NCI-H524 (cell line): ENCODE measurements at places on chromosomes 11 and 22.

DNA sequence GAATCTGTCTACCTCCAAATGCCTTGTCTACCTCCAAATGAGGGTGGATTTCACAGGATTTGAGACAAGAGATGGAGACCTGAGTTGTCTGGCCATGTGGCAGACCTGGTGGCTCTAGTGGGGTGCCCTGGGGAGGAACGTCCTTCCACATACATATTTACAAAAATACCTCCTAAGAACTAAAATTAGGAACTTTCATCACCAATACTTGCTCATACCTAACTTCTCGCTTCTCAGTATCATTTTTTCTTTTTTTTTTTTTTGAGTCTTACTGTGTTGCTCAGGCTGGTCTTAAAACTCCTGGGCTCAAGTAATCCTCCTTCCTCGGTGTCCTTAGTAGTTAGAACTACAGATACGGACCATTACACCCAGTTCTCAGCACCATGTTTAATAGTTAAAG, 117.9 kb downstream of the MED15 start:
- no peak for DNase-seq

DNA sequence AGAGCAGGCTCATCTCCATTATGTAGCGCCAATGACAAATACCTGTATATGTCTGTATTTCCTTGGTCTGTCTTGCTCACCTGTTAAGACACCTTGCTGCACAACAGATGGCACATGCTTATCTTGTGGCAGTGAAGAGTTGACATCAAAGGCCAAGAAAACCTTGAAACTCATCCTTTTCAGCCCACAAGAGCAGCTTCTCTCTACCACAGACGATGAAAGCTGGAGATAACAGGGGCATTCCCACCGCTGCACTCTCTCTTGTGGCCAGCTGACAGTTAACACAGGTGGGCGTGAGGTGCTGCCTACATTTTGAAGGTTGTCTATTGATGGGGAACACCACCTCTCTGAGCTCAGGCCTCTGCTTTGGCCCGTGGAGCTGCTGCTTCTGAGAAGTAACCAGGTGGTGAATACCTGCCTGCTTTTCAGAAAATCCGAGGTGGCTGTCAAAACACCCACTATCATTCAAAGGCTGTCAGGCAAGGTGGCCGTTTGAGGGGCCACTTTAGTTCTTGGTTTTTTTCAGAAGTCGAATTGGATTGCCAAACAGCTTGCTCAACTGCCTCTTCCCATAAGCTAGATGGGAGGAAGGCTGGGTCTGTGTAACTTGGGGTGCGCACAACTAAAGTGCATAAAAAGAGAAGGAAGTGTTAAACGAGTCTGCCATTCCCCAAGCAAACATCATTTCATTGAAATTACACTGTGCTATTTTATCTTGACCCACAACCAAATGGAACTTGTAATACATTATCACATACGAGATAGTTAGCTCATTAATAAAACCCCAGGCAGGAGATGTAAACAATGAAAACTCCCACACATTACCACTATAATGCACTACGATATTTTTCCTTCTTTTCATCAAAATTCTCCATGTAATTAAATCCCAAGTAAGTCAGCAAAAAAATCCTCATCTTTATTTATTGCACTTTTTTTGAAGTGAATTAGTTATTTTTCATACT, 87.1 kb upstream of the RAG2 start:
- DNase-seq, result no peak

GRCh38 chr11:102186551-102187191, 76.4 kb downstream of the YAP1 start:
- DNase-seq, result no peak

GRCh38 chr22:49768951-49769690, 58.6 kb downstream of the BRD1 start:
- peak; percentile 20 for DNase-seq

GRCh38 chr11:24171869-24172268, 325.0 kb upstream of the LUZP2 start:
- DNase-seq, result no peak

- peak; percentile 22 for DNase-seq
Observed at GRCh38 chr11:132125988-132126871, 755.8 kb downstream of the NTM start.

DNA sequence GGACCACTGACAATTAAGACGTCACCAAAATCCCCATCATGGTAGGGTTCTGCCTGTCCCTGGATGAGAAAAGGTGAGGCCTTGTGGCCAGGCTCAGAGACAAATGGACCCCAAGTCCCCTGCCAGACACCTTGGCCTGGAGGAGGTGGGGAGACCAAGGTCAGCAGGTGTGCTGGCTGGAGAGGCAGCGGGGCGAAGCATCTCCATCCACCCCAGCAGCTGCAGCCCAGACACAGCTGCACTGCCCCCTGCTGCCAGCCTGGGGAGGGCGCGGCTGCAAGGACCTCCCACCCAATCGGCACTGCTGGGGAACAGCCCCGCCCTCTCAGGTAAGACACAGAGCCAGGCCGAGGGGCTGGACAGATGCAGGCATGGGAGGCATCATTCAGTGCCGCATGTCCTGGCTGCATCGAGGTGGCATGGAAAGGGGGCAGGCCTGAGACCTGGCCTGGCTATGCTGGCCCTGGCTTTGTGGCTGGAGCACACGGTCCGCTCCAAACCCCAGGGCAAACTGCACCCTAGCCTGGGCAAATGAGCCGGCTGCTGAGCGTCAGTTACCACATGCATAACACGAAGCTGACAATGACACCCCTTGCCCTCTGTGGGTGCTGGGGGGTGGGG, 12.2 kb upstream of the MFNG start:
- DNase-seq, result peak; percentile 25

DNA sequence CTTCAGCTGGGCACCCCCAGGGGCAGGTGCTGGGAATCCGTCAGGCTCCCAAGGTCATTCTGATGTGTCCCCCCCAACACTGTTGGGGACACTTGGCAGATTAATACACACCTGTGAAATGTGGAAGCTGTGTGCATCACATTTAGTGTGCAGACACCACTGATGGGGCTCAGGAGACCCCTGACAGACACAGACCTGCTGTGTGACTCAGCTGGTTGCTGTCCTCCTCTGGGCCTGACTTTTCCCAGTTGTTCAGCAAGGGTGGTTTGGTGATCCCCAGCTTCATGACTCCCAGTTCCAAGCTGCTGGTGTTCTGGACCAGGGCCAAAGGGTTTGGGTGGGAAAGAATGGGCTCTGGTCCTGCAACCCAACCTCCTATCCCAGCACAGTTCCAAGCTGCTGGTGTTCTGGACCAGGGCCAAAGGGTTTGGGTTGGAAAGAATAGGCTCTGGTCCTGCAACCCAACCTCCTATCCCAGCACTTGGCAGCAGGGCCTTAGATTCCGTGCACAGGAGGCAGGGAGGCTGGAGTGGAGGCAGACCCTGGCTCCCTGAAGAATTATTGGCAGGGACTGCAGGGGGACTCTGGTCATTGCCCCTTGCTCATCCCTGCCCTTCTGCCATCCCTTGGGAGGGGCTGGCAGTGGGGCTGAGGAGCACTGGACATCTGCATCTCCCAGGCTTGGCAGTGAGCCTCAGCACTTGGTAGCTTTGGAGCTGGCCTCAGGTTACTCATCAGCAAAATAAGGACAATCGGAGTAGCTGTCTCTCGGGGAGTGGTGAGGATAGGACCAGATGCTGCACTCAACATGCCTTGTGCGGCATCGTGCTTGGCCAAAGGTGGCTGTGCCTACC, 8.4 kb upstream of the OMP start:
- DNase-seq, result peak; percentile 23

DNA sequence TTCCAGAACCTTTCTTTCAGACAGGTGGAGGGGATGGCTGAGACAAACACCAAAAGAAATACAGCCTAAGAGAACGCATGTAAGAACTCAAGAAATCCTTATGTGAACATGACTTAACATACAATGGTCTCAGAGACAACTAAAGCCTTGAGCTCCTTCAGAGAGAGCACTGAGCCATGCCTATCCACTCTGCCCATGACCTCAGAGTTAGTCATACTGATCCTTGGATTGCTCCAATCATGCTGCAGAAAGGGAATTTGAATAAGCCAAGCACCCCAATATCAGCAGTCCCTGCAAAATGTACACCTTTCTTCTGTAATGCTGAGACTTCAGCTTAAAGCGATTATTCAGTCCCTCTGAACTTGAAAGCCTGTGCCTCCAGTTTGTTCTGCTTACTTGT, 43.2 kb upstream of the CHKA start:
- no peak for DNase-seq

GRCh38 chr22:46815132-46815531, 52.7 kb downstream of the TBC1D22A start:
- DNase-seq, result no peak

GRCh38 chr11:117604336-117604995, 192.6 kb downstream of the DSCAML1 start:
- no peak for DNase-seq

DNA sequence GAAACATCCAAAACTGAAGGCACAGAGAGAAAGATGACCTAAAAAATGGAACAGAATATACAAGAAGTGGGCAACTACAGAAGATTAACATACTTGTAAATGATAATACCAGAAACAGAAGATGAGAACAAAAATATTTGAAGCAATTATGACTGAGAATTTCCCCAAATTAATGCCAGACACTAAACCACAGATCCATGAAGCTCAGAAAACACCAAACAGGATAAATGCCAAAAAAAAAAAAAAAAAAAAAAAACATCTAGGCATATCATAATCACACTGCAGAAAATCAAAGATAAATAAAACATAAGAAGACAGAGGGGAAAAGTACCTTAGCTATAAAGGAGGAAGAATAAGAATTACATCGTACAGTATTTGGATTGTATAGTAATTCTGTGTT, 65.3 kb downstream of the JAM3 start:
- DNase-seq, result no peak

DNA sequence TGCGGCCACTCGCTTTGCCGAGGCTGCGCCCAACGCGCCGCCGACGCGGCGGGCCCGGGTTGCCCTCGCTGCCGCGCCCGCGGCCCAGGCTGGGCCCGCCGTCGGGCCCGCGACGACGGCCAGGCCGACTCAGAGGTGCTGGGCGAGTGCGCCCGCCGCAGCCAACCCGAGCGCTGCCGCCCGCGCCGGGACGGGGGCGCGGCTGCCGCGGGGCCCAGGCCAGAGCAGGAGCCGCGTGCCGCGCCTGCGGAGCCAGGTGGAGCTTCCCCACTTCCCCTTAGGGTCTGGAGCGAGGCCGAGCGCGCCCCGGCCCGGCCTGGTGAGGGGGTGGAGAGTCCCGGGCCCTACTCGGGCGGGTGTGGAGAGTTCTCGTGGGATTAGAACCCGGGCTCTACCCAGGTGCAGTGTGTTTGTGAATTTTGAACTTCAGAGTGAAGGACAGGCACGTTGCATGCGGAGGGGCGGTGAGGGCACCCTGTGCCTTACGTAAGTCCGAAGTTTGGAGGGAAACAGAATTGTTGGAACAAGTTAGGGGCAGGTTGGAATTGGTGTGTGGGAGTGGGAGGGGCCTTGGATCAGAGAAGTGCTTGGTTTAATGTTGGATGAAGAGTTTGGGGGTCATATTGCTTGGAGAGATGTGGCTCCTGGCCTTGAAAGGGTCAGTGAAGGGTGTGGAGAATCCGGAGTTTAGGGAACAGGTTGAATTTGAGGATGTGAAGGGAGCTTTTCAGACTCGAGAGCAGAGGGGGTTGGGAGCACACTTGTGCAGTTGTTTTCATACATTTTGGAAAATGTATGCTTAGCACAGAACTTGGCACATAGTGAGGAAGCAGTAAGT, 697 bp downstream of the RNF169 start:
- DNase-seq, result peak; percentile 21

- no peak for DNase-seq
Observed at GRCh38 chr11:6594142-6594768, 9.2 kb downstream of the RRP8 start.

DNA sequence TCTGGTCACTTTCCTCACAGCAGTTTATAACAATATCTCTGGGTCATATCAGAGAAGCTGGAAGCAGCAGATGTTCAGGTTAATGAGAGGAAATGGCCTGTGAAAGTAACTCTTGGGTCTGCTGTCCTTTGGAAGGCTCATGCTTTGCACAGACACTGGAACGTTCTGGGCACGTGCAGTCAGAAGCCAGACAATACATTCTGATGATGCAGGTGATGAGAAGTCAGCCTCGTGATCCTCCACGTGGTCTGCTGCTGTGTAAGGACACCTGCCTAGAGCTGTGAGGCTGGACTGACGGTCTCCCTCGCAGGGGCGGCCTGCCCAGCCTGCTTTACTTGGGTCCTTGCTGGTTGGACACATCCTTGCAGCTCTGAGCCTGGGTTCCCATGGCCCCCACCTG, 18.8 kb upstream of the ADORA2A start:
- DNase-seq, result no peak

GRCh38 chr11:88480223-88480622, 142.7 kb upstream of the CTSC start:
- no peak for DNase-seq

DNA sequence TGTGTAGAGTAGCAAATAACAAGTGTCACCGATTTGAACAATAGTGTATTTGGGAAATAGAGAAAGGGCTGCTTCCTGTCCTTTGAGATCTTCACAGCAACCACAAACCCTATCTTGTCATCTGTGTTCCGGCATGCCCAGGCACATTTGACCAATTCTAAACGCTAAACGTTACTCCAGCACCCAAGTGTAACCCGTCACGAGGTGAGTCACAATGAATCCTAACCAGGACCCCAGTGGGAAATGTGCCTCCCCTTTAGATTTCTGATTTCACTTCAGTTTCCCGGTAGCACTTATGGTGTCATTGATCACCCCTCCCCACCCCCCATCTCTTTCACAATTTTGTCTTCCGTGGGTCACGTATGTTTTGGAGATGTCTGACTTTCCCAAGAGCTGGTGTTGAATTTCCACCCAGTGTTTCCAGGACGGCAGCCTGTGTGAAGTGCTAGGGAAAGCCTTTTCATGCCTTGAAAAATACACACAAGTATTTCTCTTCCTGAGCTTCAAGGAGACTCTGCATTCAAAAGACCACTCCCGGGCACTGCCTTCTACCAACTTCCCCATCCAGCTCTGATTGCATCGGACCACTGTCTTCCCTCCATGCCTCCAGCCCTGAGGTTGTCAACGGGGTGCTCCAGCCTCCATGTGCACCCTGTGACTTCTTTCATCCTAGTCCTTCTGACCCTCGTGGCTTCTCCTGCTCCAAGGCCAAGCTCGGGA, 10.5 kb upstream of the C11orf24 start:
- DNase-seq, result no peak

- no peak for DNase-seq
Observed at GRCh38 chr11:2860636-2861035, 24.9 kb downstream of the CDKN1C start.

- peak; percentile 78 for DNase-seq
Observed at GRCh38 chr11:135023499-135023898, 611.5 kb upstream of the B3GAT1 start.

DNA sequence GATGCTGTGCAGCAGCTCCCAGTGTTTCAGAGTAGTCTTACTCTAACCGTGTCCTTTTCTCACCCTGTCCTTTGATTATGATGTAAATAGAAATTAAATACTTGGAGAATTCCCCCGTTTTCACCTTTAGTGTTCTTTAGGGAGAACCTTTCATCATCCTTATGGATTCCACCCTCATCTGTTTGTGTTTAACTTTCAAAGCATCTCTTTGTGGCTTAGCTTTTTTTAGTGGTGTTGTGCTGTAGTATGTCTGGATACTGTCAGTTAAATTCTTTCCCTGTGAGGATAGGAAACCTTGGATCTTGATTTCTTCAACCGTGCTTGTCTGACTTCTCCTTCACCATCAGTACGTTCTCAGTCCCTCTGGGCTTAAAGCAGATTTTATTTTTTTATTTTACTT, 48.5 kb downstream of the PPP6R3 start:
- no peak for DNase-seq
